ENCODE measurements at places on chromosomes 16 and 17. TPM values are rescaled to one million over a fixed set of nuclear protein-coding genes. Genes with fewer than 3 reads are reported as not detected.

- H3K4me3 ChIP-seq, result no peak overlapping the region
- H3K27me3 ChIP-seq, result no peaks in the 10 kb centered on the region
- no peaks in the 10 kb centered on the region for H3K4me1 ChIP-seq
- DNase-seq, result no peak
These were observed 9.7 kb downstream of the CHAD start for GRCh38 chr17:50458701-50459676.

- no peak overlapping the region for H3K27ac ChIP-seq
- H3K36me3 ChIP-seq, result no peaks in the 10 kb centered on the region
- DNase-seq, result no peak
- no peak overlapping the region for H3K4me3 ChIP-seq
- no peaks in the 10 kb centered on the region for H3K4me1 ChIP-seq
These were observed 317.2 kb upstream of the ZFHX3 start for GRCh38 chr16:73365016-73365551.

DNA sequence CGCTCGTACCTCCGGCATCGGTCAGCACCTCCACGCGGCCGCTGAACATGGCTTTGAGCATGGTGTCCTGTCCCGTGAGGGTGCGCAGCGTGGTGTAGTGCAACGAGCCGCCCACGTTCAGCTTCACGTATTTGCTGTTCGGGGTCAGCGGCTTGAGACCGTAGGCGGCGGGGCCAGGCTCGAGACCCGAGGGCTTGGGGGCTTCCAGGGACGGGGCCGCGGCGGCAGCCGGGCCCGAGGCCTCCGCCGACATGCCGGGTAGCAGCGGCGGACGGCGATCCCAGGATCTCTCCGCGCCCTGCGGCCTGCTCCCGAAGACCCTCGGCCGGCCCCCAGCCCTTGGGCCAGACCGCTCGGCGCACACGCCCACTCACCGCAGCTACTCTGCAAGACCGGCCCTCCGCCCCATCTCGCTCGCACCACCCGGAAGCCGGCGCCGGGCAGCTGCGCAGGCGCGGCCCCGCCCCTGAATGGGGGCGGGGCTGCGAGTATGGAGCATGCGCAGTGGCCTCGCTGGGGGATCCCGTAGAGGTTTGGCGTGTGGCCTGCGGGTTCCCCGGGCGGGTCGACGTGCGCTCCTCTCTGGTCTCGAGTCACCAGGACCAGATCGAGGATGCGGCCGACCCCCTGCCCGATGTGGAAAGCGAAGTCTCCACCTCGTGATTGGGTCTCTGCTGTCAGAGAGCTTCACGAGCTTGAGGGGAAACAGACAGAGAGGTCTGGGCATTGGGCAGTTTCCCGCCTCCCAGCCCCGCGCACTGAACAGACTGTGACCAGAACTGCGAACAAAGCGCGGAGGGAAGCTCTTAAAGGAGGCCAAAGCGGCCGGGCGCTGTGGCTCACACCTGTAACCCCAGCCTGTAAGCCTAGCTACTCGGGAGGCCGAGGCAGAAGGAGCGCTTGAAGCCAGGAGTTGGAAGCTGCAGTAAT lies at the start of gene KCTD13:
TSS of gene KCTD13 (minus strand) at position 446 of the 930 bp plus-strand sequence. CDS start at position 253, 193 bp downstream.
- H3K4me1 ChIP-seq, result peaks cover 37% of the 10 kb centered on the region
- peaks cover 21% of the 10 kb centered on the region for H3K36me3 ChIP-seq
- H3K4me3 ChIP-seq, result peak within 1 kb of the TSS; percentile 90
- no peaks in the 10 kb centered on the region for H3K27me3 ChIP-seq
- DNase-seq, result peak; percentile 86

- H3K4me3 ChIP-seq, result no peak overlapping the region
- H3K27ac ChIP-seq, result no peak overlapping the region
- H3K27me3 ChIP-seq, result no peaks in the 10 kb centered on the region
- H3K4me1 ChIP-seq, result no peaks in the 10 kb centered on the region
These were observed 241.8 kb upstream of the CIBAR2 start for GRCh38 chr16:85353839-85354685.

GRCh38 chr16:78953526-78953925 lies 647.0 kb downstream of the MAF start:
- no peaks in the 10 kb centered on the region for H3K36me3 ChIP-seq
- H3K4me3 ChIP-seq, result no peak overlapping the region
- H3K27ac ChIP-seq, result no peak overlapping the region
- H3K27me3 ChIP-seq, result no peaks in the 10 kb centered on the region
- no peak for DNase-seq
- H3K4me1 ChIP-seq, result no peaks in the 10 kb centered on the region

DNA sequence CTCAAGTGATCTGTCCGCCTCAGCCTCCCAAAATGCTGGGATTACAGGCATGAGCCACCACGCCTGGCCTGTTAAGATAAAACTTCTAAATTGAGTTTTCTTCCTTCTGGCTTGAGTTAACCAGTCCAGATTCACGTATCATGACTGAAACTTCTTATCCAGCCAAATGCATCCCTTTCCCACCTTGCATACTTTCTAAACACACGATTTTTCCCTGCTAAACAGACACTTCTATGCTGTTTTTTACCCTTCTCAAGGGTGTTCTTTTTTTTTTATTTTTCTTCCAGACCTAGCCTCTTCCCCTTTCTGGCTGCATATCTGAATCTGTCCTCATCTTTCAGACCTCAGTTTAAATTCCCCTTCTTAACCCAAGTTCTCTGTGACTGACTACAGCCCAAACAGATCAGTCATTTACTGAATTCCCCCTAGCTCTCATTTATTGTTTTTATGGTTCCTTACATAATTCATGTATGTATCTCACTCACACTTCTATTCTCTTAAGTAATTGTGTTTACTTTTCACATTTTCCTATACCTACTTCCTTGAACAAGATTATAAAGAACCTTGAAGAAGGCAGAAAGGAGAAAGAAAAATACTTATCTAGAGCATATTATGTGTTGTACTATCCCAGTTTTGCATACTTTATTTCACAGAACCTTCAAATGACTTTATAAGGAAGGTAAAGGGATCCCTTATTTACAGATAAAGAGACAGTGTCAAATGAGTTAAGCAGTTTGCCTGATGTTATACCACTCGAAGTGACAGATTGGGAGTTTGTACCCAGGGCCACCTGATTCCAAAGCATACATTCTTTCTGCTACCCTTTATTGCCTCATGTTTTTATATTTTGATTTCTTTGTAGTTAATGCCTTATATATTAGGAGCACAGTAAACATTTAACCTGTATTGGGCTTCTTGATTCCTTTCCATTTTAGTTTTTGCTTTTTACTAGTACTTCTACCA lies 5.2 kb downstream of the EVI2B start:
- no peak for DNase-seq
- peak overlapping the region; percentile 90 for H3K4me3 ChIP-seq
- no peaks in the 10 kb centered on the region for H3K27me3 ChIP-seq
- H3K27ac ChIP-seq, result peak overlapping the region; percentile 98
- peaks cover 58% of the 10 kb centered on the region for H3K4me1 ChIP-seq

DNA sequence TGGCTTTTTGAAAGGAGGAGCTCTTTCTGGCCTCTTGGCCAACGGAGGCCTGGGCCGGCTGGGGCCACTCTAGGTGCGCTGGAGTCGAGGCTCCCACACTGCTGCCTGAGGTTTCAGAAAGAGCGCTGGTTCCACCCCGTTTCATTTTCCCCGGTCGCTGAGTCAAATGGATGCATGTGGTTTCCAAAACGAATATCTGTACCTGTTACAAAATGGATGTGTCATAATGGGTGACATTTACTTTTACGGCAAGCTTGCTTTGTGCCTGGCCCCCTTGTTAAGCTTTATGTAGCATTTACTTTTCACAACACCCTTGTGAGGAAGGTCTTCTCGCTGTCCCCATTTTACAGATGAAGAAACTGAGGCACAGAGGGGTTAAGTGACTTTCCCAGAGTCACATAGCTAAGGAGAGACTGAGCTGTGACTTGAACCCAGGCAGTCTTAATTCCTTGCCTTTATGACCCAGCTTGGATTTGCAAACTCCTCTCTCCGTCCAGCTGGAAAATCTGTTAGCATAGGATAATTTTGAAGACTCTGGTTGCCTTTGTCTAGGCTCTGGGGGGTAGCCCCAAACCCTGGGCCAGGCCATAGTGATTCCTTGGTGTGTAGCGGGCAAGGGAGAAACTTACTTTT lies 10.6 kb downstream of the KSR1 start:
- peaks cover 14% of the 10 kb centered on the region for H3K36me3 ChIP-seq
- peak overlapping the region; percentile 96 for H3K27ac ChIP-seq
- H3K4me1 ChIP-seq, result peaks cover 85% of the 10 kb centered on the region
- no peaks in the 10 kb centered on the region for H3K27me3 ChIP-seq
- peak overlapping the region; percentile 67 for H3K4me3 ChIP-seq
- DNase-seq, result peak; percentile 92

- DNase-seq, result no peak
- peaks cover 59% of the 10 kb centered on the region for H3K4me1 ChIP-seq
- H3K36me3 ChIP-seq, result peaks cover 59% of the 10 kb centered on the region
- peak overlapping the region; percentile 91 for H3K27ac ChIP-seq
- no peaks in the 10 kb centered on the region for H3K27me3 ChIP-seq
- H3K4me3 ChIP-seq, result peak overlapping the region; percentile 100
These were observed 1.5 kb downstream of the ITGAL start for GRCh38 chr16:30474074-30474452.

DNA sequence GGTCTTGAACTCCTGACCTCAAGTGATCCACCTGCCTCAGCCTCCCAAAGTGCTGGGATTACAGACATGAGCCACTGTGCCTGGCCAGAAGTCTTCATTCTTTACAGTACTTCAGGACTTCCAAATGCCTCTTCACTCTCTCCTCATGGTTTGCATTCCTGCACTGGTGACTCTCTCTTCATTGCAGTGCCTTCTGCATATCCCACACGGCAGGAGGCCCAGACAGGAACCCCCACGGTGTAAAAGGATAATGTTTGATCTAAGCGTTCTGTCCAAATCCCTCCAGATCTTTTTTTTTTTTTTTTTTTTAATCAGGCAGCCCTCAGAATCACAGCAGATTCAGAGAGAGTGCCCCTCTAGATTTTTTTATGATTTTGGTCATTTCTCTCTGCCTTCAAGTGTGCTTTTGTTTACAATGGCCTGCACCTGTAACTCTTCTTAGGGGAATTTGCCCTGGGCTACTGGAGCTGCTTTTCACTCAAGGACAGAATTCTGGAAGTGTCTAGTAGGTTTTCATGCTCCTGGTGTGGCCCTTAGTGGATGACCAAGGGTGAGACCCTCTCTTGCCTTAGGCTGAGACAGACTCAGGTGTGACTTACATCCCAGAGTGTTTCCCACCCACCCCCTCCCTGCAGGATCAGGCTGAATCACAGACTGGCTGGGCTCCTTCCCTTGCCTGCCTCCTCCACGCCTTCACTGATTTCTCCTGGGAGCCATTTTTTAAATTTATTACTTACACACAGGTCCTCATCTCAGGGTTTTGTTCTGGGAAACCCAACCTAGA lies 19.8 kb upstream of the NF1 start:
- no peak overlapping the region for H3K27ac ChIP-seq
- no peak overlapping the region for H3K4me3 ChIP-seq
- no peaks in the 10 kb centered on the region for H3K27me3 ChIP-seq
- no peaks in the 10 kb centered on the region for H3K36me3 ChIP-seq
- no peak for DNase-seq

DNA sequence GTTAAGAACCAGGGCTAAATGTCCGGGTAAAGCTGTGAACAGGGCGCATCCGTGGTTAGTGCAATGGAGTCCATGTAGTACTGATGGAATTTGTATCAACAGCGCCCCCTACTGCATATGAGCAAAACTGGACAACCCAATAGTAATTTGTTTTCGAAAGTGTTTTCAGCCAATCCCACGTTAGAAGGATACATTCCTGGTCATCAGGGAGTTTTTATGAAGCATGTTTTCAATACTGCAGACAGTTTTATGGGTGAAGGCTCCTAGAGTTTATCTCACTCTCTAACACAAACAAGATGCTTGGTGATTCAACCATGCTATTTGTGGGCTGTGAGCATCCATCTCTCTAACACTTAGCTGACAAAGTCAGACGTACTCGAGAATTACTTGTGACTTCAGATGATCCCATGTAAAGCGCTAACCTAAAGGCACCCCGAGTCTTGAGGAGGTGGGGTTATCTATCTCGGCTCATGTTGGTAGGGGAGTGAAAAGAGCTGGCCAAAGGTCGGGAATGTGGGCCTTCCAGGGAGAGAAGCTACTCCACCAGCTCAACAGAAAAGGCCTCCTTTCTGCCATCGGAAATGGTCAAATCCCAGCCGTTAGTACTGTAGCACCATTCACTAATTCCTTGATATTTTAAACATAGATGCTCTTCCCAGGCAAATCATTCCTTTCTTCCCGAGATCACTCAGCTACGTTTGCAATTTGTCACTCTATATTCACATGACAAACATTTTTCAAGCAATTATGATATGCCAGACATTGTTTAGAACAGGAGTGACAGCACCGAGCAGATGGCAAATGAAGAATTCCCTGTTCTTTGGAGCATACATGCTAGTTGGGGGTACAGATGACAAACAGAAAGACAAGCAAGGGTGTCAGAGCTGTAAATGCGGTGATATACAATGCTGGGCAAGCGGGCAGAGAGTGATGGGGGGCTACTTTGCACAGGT lies 46.9 kb upstream of the HNF1B start:
- peak; percentile 80 for DNase-seq
- H3K4me3 ChIP-seq, result no peak overlapping the region
- H3K36me3 ChIP-seq, result no peaks in the 10 kb centered on the region
- H3K27ac ChIP-seq, result no peak overlapping the region
- peaks cover 33% of the 10 kb centered on the region for H3K27me3 ChIP-seq
- peaks cover 2% of the 10 kb centered on the region for H3K4me1 ChIP-seq

- no peak overlapping the region for H3K27ac ChIP-seq
- peaks cover 6% of the 10 kb centered on the region for H3K36me3 ChIP-seq
- H3K4me3 ChIP-seq, result no peak overlapping the region
- H3K4me1 ChIP-seq, result no peaks in the 10 kb centered on the region
These were observed 11.7 kb downstream of the GAA start for GRCh38 chr17:80113033-80113484.

GRCh38 chr17:18278867-18279266 lies 18.4 kb downstream of the MIEF2 start:
- peaks cover 33% of the 10 kb centered on the region for H3K36me3 ChIP-seq
- DNase-seq, result no peak
- no peaks in the 10 kb centered on the region for H3K27me3 ChIP-seq
- no peak overlapping the region for H3K4me3 ChIP-seq

- H3K27ac ChIP-seq, result no peak overlapping the region
- no peaks in the 10 kb centered on the region for H3K4me1 ChIP-seq
- DNase-seq, result no peak
- H3K4me3 ChIP-seq, result no peak overlapping the region
- peaks cover 6% of the 10 kb centered on the region for H3K27me3 ChIP-seq
These were observed 23.1 kb downstream of the ABCC12 start for GRCh38 chr16:48132696-48133095.

DNA sequence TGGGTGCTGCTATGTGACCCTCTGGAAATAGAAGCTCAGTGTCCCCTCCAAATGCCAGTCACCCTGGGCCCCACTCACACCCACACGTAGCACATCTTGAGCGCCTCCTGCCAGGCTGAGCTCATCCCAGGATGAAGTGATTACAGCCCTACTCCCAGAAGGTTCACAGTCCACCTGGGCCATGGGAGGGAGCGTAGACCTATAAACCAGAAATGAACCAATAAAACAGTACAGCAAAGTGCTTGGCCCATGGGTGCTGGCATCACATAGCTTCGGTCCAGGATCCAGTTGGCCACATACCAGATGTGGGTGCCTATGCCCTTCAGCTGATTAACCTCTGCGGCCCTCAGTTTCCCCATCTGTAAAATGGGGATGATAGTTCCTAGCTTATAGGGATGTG lies 2.2 kb upstream of the BICDL2 start:
- no peak overlapping the region for H3K27ac ChIP-seq
- no peaks in the 10 kb centered on the region for H3K36me3 ChIP-seq
- peaks cover 64% of the 10 kb centered on the region for H3K27me3 ChIP-seq
- H3K4me3 ChIP-seq, result no peak overlapping the region
- peaks cover 8% of the 10 kb centered on the region for H3K4me1 ChIP-seq

Gene CD300H
- total RNA-seq, result not detected

Gene PLEKHH3
- 0.29 TPM for total RNA-seq

Gene AANAT
- 0.34 TPM for total RNA-seq

Gene NKD1
- total RNA-seq, result 3.6 TPM
